ENCODE measurements at places on chromosomes 7 and 10.

- DNase-seq = no peak
These were observed 514.0 kb downstream of the DNAJB6 start for GRCh38 chr7:157850481-157851444.

- DNase-seq = no peak
These were observed 320.0 kb downstream of the ZNF716 start for GRCh38 chr7:57769958-57770357.

GRCh38 chr10:105840288-105840770 lies 1199.2 kb downstream of the SORCS3 start:
- DNase-seq = no peak

GRCh38 chr7:30935569-30935877 lies 23.9 kb downstream of the AQP1 start:
- DNase-seq = no peak
